ENCODE measurements at places on chromosomes 3 and 15.
A peak's percentile ranks its signal among the peaks of the same experiment; 100 is the strongest.

DNA sequence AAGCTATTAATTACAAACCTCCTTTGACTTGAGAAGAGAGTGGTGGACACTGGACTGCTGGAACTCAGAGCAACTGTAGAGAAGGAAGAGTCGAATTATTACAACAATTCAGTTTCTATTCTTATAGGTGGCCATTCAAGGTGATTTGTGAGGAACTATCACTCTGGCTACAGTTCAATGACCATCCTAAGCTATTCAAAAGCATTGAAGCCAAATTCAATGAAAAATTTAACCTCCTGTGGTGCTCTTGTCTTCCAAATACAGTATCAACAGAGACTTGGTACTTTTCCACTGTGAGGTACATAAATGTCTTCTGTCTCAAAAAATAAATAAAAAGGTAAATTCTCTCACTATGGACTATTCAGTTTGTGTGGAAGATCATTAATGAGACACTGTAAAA, 513.3 kb upstream of the SEMA6D start:
- no peak for DNase-seq

- DNase-seq, result no peak
Measured at GRCh38 chr3:192745150-192745549, 17.8 kb upstream of the FGF12 start.

DNA sequence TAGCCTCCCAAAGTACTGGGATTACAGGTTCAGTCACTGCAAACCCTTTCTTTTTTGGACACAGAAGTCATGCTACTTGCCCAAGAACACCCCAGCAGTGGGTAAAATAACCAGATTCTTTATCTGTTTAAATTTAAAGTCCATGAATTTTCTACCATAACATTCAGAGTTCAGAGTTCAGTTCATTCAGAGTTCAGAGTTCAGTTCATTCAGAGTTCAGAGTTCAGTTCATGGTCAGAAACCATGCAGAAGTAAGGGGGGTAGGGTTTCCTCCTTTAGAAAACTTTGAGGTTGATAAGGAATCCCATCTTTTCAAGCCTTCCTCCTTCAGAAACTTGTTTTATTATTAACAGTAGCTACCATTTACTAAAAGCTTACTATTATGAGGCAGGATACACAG, 43.2 kb downstream of the RAF1 start:
- DNase-seq, result no peak

DNA sequence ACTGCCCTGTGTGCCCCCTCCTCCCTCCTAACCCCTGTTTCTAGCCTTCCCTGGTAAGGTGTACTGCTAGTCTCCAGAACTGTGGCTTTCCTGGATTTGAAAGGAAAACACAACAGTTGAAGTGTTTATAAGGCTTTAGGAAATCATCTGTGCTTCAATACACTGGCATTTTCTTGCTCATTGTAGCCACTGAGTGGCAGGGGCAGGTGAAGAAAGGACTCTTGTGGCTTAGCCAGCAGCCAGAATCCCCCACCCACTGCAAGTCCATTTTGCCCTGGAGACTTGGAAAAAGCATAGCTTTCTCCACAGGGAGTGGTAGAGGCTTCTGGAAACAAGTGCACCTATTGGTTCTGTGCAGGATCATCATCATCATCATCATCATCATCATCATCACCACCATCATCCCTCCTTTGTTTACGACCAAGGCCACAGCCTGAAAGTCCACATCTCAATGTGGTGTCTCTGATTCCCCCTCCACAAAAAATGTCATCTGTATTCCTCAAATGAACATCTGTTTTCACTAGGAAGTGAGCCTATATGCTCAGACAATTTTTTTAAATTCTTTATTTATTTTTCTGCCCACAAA, 33.4 kb downstream of the AQP9 start:
- no peak for DNase-seq

DNA sequence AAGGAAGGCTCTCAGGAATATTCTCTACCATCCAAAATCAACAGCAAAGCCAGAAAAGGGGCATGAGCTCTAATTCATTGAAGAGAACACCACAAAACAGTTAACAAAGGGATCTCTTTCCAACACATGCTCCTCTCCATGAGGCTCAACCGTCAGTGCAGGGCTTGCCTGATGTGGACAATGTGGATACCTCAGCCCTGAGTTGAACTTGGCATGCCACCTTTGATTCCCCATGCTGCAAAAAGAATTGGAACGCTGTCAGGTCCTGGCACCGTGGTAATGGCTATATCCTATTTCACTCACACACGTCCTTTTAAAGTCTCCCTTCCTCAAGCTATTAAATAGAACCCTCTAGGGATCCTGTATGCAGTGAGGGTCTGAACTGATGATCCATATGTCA, 30.7 kb upstream of the IP6K2 start:
- DNase-seq, result no peak

DNA sequence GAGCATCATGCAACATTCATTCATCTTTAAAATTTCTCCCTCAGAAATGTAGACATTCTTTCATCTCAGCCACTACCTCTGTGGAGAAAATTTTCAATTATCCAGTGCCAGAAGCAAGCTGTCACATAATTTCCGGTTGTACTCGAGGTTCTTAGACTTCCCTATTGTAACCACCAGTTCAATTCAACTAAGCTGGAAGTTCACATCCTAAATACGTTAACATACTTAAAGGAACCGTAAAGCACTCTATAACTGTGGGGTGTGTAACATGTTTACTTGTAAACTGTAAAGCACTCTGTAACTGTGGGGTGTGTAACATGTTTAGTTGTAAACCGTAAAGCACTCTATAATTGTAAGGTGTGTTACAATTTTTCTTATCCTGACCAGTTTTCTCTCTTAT, 150.3 kb downstream of the PLCL2 start:
- DNase-seq, result no peak

- no peak for DNase-seq
Measured at GRCh38 chr15:62822228-62822627, 220.3 kb upstream of the TPM1 start.

GRCh38 chr3:143586576-143586975, 261.7 kb downstream of the SLC9A9 start:
- no peak for DNase-seq

GRCh38 chr3:81105206-81105605, 656.2 kb downstream of the GBE1 start:
- no peak for DNase-seq

DNA sequence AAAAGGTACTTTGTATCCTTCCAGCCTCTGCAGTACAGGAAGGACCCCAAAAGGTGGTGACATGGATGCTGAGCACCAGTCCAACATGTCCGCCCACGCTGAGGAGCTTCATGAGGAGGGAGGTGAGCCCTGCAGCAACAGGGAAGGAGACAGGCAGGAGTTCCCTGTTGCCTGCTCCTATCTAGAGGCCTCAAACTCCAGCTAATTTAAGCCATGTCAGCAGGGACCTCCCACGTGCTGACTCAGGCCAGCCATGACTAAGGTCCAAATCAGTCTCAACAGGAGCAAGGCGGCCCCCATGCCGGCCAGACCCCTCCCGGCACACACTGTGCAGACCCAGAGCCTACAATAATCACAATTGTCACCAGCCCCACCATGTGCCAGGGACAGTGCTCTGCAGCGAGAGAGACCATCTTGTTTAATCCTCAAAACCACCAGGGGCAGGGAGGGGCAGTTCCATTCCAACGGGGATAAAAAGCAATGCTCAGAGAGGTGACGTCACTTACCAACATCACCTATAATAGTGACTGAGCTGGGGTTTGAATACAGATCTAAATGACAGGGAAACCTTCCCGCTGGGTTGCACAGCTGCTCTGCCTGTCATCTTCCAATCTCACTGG, 54.5 kb upstream of the GATA2 start:
- DNase-seq, result no peak

GRCh38 chr15:73522011-73522410, 79.0 kb downstream of the REC114 start:
- no peak for DNase-seq

GRCh38 chr3:171585039-171585438, 124.8 kb upstream of the TNIK start:
- no peak for DNase-seq

GRCh38 chr3:108103040-108103751, 12.4 kb upstream of the CD47 start:
- no peak for DNase-seq

DNA sequence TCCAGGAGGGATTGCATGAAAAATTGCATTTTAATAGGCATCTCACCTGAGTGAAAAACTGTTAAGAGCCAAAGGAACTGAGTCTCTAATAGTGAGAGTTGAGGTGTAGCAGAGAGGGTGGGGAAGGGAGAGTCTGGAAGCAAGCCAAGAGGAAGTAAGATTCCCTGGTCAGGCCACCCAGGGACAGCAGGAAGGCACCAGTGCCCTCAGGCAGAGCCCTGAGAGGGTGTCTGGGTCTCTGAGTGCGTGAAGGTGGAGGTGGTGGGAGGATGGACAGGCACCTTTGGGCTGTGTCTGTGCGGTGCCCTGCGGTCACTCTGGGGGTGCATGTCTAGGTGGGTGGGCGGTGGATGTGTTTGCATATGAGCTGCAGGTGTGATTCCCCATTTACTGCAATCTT, 300.4 kb upstream of the ROPN1 start:
- no peak for DNase-seq

DNA sequence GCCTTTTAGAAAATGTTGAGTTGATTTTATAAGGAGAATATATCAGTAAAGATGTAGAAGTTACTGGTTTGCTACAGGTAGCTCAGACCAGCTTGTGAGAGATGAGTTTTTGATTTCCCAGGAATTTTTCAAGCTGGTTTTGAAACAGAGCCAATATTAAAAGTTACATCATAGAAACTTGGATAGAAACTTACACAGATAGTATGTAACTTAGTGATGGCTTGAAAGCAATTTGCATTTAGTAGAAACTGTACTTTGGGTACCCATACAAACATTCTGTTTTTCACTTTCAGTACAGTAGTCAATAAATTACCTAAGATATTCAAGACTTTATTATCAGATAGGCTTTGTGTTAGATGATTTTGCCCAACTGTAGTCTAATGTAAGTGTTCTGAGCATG, 93.4 kb downstream of the RBMS3 start:
- no peak for DNase-seq

GRCh38 chr15:49826640-49827234, 205.9 kb downstream of the DTWD1 start:
- no peak for DNase-seq

DNA sequence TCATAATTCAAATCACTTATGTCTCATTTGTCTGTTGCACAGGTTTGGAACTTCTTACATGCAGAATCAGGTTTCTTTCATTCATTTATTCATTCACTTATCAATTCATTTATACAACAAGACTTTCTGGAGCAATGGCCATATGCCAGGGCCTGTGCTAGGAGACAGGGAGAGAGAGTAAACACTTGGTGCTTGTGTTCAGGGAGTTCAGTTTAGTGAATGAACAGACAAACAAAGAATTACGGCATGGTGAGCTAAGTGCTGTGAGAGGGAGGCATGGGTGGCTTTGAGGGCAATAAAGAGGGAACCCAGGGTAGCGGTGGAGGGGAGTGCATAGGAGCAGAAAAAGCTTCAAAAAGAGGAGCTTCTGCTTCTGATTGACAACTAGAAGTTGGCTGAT, 8.5 kb upstream of the IREB2 start:
- DNase-seq, result no peak

GRCh38 chr3:106299300-106300098, 430.7 kb upstream of the CBLB start:
- DNase-seq, result peak; percentile 15

- DNase-seq, result no peak
Measured at GRCh38 chr3:53817809-53818208, 28.4 kb downstream of the CHDH start.

DNA sequence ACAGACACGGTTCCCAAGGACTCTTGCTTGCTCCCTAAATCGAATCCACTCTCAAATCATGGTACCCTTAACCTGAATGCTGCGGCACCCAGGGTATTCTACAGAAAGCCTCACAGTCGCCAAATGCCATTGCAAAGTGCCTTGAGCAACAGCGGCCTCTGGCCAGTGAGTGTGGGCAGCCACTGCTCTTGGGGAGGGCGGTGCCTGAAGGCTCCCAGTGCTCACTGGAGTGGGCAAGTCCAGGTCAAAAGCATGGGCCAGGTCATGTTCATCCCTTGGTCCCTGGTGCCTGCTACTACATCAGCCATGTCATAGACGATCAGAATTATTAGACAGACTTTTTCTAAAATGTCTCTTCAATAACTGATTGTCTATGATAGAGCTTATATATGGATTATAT, 82.5 kb downstream of the ADAMTS17 start:
- no peak for DNase-seq

DNA sequence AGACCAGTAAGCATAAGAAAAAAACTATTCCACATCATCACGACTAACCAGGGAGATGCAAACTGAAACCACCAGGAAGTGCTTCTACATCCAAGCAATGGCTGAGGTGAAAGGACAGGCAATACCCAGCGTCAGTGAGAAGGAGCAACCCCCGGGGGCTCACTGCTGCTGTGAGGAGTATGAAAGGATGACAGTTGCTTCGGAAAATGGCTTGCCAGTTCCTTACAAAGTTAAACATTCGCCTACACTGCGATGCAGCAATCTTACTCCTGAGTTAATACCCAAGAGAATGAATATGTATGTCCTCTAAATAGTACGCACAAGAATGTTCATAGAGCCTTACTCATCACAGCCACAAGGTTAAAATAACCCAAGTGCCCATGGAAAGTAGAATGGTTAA, 13.3 kb upstream of the PLXNA1 start:
- DNase-seq, result no peak

DNA sequence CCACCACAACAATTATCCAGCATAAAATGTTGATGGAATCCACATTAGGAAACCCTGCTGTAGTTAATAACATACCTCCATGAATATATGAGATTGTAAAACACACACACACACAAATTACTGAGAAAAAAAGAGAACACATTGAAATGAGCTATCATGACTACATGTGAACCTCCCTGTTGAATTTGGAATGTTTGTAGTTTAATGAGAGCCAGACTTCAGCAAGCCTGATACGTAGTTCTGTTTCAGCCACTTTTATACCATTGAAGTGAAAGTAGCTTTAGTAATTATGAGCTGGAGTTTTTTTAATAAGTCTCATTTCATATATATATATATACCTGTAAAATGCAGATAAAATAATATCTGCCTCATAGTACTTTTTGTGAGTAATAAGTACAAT, 1146.4 kb downstream of the NAALADL2 start:
- DNase-seq, result no peak

- no peak for DNase-seq
Measured at GRCh38 chr3:168472783-168473182, 377.1 kb upstream of the GOLIM4 start.

- DNase-seq, result no peak
Measured at GRCh38 chr3:100124201-100124761, 10.0 kb upstream of the FILIP1L start.

Measured in GM13977 (cell line).